Left renal cortex interstitium (tissue), 4 donors: ENCODE measurements at places on chromosomes 13 and 19.

DNA sequence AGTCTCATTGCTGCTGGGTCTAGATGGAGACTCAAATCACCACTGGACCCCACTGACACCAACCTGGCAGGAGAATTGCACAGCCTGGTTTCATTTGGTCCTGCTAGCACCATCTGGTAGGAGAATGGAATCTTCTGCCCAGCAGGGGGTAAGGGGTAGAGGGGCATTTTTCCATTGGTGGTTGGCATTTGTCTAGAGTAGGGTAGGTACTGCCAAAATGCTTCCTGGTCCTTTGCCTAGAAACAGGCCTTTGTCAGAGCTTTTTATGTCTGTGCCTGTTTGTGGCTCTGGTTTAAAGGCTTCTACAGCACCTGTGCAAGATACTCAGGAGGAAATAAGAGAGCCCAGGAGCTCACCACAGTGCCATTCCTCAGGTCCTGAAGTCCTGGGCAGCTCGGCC lies 121.3 kb downstream of the KCTD12 start:
- no peak for DNase-seq

- DNase-seq, result no peak
These were observed 55.5 kb downstream of the CYSLTR2 start for GRCh38 chr13:48709213-48709612.

DNA sequence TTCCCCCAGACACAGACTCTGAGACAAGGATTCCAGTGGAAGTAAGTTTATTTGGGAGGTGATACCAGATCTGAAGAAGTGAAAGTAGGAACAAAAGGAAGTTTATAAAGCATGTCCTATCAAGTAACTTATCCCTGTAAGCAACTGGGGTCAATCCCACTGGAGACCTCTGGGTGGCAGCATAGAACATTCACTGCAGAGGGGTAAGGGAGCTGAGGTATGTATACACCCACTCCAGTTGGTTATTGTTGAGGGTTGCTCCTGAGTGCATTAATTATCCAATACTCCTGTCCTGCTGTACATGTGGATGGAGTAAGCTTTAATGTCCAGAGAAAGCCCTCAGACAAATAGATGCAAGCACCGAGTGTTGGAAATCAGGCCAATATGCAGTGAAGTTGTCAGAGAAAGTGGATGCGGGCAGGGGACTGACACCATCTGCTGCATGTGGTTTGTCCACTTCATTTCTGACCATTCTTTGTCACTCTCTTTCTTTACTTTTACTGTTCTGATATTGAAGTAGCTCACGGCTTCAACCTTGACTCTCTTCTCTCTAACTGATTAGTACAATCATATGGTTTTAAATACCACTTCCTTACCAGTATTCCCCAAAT lies 46.7 kb downstream of the NOTCH3 start:
- DNase-seq, result no peak

DNA sequence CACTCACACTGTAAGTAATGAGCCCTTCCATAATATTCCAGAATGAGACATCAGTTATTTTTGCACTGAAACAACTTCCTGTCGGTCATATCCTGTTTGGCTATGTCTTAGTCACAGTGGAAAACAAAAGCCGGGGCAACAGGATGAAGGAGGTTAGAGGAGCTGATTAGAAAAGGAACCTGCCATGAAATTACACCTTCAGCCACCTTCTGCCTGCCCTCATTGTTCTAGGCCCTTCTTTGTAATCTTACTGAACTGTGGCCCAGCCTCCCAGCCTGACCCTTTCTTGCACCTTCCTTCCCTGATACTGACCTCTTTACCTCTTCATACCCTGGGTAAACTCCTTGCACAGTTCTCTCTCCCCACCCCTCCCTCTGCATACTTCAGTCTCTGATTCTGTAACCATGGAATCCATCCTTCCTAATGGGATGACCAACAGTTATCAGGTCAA lies 67.3 kb downstream of the DOCK9 start:
- no peak for DNase-seq

GRCh38 chr19:54343868-54344267 lies 4.9 kb upstream of the LILRA4 start:
- no peak for DNase-seq

DNA sequence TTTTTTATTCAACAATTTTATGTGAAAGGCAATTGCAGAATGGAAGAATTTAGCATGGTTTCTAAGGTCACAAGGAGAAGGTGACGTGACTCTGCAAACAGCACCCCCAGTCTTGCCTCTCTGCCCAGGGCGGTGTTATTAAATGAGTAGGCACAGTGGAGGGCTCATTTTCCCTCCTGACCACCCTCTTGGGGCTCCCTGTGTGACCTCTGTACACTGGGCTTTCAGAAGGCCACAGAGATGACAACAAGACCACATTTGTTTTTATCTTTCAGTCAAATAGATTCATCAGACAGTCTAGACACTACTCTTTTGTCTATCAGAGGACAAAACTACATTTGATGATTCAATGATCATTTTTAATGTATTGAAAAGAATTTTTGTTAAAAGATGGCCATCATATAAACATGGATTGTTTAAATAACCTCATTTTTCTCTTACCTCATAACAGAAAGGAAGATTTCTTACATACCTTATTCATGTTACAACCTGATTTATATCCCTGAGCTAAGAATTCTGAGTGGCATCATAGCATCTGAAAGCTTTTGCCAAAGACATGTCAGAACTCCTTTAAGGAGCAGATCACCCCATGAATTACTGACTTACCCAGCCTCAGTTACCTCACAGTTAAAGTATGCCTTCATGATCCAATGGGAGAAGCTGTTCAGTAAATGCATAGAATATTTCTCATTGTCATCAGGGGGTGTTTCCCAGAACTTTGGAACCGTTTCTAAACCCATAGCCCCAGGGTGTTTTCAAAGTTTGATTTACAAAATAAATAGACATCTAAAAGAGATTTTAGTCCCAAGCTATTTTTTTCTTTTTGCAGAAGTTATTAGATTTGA lies 184.0 kb upstream of the RFC3 start:
- DNase-seq, result no peak
